ENCODE measurements at places on chromosomes 16 and 17.

- DNase-seq, result peak; percentile 87
Measured at GRCh38 chr17:48541577-48542113, 3.3 kb downstream of the HOXB2 start.

DNA sequence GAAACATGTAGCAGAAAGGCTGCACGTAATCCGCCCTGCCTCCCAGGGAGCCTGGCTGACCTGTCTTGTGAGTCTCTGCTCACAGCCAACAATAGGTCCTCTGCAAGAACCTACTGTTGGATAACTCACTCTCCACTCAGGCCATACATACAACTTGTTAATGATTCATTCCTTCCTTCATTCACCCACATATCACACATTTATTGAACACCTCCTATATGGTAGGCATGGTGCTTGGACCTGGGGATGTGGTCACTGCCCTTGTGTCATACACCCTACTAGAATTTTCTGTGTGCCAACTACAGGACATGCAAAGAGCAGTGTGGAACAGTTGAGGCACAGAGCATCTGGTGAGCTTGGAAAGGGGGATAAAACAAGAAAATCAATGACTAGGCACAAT, 28.1 kb upstream of the HNF1B start:
- DNase-seq, result no peak

GRCh38 chr17:7394452-7395191, at the start of gene PLSCR3:
Gene PLSCR3 (minus strand): TSS chr17:7394525. CDS start chr17:7394110, 415 bp downstream.
- DNase-seq, result peak; percentile 96

GRCh38 chr17:70084476-70084875, 9.5 kb downstream of the KCNJ16 start:
- peak; percentile 43 for DNase-seq

DNA sequence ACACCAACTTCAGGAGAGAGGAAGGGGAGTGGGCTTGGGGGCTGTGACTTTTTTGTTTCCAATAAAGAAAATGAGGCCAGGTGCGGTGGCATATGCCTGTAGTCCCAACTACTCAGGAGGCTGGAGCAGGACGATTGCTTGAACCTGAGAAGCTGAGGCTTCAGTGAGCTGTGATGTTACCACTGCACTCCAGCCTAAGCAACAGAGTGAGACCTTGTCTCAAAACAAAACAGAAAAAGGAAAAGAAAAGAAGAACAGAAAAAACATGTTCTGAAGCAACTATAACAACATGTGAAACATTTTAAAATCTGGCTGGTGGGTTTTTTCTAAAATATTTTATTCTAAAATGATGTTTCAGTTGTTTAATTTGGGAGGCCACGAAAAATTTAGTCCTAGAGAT, 554.0 kb upstream of the ZFHX3 start:
- DNase-seq, result no peak

DNA sequence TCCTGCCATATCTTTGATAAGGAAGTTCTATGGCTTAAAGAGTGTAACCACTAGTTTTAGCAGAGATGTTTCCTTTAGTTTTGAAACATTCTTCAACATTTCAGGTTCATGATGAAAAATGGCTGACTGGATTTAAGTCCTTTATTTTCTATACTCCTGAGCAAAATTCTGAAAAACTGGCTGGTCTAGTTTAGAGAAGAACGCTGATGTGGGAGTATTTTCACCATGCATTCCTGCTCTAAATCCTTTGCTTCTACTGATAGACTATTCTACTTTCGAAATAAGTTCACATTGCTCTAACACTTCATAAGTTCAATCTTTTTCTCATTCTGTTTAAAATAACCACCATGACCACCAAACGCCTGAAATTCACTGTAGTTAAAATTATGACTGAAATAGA, 281.9 kb downstream of the FTO start:
- DNase-seq, result no peak
